Right renal pelvis (tissue), 4 donors: ENCODE measurements at places on chromosomes 5 and 9.

DNA sequence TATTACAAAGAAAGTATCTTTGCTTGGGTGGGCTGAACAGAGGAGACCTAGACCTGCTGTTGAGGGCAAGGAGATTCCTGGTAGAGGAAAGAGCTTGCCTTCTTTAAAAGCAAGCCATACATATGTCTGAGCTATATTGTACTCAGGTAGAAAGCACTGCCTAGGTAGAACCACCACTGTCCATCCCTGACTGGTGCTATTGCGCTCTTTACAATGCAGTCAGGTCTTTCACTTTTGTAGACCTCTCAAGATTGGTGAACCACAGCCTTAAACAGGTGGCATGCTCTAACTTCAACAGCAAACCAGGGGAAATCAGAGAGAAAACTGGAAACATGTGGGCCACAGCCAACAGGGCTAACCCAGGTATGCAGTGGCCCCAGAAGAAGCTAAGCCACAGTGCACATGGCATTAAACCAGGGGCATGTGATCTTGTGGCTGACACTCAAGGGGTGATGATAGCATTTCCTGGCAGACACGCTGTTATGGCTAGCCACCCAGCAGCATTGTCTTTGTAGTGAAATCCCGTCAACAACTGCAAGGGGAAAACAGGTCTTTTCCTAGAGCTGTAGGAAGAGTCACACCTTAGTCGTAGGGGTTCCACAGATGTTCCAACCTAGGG, 253.9 kb upstream of the PCSK5 start:
- DNase-seq, result no peak

DNA sequence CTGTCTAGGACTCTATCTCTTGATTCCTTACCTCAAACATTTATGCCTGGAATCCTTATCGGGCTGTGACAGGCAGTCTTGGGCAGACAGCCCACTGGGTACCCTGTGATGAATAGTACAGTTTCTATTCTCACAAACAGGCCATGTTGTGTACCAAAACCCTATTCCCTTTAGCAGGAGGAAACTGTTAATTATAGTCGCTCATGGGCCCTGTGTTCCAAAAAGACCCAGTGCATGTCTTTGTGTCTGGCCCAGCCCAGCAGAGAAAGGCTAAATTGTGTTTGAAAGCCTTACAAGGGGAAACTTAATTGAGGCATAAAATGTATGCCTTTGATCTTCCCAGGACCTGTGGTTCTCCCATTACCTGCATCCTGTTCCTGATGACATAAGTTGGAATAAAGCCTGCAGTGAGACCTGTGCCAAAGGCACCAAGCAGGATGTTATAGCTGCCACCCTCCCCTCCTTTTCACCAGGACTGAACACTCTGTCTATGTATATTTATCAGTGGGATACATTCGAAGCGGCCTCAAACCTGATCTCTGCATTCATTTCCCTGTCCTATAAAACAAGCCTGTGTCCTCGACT, 43.3 kb downstream of the TLR4 start:
- DNase-seq, result no peak

- DNase-seq, result no peak
Observed at GRCh38 chr5:135379046-135379654, 19.9 kb downstream of the MACROH2A1 start.

DNA sequence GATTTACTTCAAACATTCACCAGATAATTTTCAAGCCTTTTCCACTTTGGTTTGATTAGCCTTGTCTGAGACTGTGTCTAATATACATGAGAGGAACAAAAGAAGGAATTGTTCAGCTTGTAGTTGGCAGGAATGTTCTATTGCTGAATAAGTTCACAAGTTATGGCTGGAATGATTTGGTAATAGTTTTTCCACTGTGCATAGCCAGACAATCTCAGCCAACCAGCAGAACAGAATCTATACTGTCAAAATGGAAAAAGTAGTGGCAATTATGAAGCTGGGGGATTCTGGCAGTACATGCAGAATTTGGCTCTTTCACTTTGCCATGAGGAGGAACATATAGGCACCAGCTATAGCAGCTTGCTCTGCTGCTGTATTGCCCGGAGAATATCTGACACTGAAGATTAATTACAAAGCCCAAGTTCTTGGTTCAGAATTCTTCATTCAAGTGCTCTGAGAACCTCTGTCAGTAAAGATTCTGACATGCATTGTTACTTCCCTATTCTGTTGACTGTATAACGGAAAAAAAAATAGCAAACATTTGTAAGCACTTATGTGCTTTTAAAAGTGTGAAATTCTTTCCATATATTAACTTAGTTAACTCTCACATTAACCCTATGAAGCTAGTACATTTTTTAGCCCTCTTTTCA, 150.6 kb downstream of the PRR16 start:
- DNase-seq, result no peak

GRCh38 chr9:9949978-9950377, 662.8 kb downstream of the PTPRD start:
- DNase-seq, result no peak

DNA sequence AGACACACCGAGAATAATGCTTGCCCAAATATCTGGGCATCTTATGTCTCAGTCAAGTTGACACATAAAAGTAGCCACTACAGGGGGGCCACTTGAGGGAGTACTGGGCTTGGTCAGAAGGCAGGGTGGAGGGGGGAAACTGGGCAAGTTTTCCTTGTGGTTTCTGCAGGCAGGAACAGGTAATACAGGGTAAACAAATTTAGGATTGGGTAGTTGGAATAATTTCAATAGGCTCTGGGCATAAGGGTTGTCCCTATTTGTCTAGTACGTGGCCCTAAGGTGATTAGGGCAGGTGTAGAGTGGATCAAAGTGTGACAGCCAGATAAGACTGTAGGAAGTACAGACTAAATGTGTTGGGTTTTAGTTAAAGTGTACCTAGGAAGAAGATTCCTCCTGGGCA, 353.1 kb downstream of the TLE4 start:
- DNase-seq, result no peak

GRCh38 chr9:109036744-109037680, 23.7 kb upstream of the CTNNAL1 start:
- DNase-seq, result no peak

DNA sequence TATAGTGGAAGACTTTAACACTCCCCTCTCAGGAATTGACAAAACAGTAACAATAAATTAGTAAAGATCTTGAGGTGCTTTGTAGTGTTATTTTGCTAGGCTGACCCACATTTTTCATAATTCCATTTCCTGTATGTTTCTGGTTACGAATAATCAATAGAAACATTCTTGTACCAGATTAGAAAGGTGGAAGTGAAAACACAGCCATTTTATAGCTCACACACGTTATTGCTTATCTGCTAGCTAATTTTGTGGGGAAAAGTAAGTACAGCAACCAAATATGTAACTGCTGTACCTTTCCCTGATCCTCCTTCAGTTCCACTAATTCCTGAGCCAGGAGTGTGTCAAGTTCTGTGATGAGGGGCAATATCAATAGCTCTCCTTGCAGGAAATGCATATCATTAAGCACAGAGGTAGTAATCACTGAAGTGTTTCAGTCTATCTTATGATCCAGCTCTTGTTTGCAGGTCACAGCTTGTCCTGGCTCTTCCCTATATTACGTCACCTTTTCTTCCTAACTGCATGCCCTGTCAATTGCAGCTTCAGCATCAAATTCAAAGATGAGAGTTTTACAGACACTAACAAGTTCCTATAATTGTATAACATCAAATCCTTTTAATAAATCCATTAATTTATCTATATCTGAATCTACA, 59.4 kb downstream of the MINAR2 start:
- no peak for DNase-seq

GRCh38 chr5:39267186-39267585, 47.8 kb upstream of the FYB1 start:
- no peak for DNase-seq

DNA sequence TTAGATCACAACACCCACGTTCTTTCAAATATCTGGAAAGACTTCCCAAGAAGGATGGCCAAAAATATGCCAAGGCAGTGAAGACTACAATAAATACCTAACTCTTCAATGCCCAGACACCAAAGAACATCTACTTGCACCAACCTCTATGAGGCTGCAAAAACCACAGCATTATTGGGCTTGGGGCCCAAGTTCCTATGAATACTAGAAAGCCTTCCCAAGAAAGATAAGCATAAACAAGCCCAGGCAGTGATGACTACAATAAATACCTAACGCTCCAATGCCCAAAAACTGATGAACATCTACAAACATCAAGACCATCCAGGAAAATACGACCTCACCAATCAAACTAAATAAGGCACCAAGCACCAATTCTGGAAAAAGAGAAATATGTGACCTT, 41.3 kb downstream of the AP3B1 start:
- DNase-seq, result no peak

GRCh38 chr9:124834591-124834990, 18.7 kb upstream of the WDR38 start:
- DNase-seq, result no peak

- no peak for DNase-seq
Observed at GRCh38 chr9:91920630-91921350, 29.2 kb downstream of the ROR2 start.

DNA sequence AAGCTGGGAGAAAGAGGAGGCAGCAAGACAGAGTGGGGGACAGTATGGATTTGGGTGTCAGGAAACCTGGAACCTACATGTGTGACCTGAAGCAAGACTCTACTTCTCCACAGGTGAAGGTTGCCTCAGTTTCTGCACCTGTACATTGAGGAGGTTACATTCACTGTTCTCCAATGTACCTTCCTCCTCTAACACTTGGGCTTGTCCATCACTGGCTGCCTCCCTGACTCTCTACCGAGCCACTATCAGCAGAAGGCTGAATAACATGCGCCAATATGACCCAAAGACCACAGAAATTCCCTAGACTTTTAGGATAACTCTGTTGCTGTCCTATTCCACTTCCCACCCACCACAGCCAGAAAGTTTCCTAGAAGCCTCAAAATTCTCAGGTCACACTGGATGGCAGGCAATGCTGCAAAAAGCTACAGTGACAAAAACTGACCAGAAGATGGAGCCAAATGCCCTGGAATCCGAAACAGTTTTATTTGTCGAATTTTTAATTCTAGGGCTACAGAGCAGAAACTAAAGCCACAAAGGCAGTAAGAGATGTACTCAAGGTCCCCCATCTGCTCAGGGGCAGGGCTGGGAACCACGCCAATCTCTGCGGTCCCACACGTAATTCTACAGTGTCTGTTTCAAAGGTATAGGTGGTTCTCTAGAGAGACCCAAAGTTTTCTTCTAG, 64.4 kb downstream of the FAM114A2 start:
- DNase-seq, result peak; percentile 26

DNA sequence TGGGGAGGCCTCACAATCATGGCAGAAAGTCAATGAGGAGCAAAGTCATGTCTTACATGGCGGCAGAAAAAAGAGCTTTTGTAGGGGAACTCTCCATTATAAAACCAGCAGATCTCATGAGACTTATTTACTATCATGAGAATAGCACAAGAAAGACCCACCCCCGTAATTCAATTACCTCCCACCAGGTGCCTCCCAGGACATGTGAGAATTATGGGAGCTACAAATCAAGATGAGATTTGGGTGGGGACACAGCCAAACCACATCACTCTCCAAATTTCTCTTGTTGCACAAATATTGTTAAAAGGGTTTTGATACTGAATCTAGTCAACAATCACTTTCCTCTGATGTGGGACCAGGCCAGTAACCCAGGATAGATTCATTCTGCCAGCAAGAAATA, 1176.1 kb downstream of the CDH9 start:
- no peak for DNase-seq

DNA sequence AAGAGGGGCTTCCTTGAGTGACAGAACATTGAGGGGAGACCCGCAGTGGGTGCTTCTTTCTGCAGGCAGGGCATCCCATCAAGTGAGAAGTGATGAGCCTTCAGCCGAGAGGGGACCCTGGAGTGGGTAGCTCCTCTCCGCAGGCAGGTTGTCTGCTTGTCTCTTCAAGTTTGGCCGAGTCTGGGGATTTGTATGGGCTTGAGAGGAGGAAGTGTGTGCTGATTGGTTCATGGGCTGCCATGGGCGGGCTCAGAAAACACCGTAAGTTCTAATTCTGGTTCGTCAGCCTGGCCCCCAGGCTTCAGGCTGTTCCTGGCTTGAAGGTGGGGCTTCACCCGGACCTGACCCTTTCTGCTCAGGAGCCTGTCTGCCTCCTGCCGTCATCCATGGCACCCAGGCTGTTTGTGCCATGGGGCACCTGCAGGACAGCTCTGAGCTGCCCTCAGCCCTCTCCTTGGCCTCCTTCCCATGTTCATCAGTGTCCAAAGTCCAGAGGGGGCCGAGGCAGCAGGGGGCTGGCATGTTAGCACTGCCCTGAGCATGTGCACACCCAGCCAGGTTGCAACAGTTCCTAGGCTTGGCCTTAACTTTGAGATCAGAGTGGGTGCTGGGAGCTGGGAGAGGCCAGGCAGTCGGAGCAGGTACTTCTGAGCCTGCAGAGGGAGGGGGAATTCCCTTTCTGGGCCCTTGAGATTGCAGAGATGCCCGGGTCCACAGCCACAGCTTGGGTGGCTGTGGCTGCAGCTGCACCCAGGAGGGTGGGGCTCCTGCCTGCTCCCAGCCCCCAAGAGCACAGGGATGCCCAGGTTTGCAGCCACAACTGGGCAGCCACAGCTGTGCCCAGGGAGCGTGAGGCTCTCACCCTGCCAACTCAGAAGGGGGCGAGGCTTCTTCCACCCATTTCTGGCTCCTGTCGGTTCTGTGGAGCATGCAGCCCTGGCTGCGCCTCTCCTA, 13.5 kb upstream of the DHFR start:
- no peak for DNase-seq

GRCh38 chr9:120909904-120910303, 16.7 kb downstream of the TRAF1 start:
- DNase-seq, result no peak

GRCh38 chr5:154118893-154119336, 71.6 kb upstream of the GALNT10 start:
- peak; percentile 47 for DNase-seq

GRCh38 chr5:160187091-160187490, 42.2 kb upstream of the FABP6 start:
- DNase-seq, result no peak

DNA sequence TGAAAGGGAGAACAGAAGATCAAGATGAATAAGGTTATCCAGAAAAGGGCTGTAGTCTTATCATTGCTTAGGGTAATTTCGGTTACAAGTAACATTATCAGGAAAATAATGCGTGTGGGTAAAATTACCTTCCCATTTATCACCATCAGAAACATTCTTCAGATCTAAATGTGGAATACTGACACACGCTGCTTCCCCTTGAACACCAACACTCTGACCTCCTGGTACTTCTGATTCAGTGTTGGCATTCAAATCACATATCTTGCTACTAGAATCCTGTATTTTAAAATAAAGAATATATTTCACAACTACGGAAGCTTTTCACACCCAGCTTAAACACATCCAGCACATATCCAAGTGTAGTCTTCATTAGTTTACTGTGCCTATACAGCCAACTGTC, 70.2 kb downstream of the PKD2L2 start:
- no peak for DNase-seq

GRCh38 chr5:180689071-180689694, 39.8 kb upstream of the FLT4 start:
- DNase-seq, result no peak

GRCh38 chr9:136625101-136626065, 37.3 kb upstream of the EGFL7 start:
- no peak for DNase-seq
